KG1 (cell line): ENCODE measurements at places on chromosomes 3 and 15.

DNA sequence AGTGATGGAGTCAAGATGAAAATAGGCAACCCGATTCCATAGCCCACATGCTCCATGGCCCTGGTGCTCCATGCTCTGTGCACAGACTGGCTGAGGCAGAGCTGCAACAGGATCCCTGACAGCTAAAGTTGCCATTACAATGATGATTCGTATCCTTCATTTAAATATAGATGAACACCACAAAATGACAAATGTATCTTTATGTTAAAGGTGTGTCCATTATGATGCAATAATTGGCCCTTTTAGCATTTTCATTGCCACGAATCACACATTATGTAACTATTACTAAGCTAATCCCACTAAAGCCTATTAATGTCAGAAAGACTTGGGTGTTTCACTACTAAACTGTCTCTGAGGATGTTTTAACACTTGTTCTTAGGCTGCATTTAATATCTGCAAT is 270.2 kb upstream of the THBS1 start:
- no peak for DNase-seq

DNA sequence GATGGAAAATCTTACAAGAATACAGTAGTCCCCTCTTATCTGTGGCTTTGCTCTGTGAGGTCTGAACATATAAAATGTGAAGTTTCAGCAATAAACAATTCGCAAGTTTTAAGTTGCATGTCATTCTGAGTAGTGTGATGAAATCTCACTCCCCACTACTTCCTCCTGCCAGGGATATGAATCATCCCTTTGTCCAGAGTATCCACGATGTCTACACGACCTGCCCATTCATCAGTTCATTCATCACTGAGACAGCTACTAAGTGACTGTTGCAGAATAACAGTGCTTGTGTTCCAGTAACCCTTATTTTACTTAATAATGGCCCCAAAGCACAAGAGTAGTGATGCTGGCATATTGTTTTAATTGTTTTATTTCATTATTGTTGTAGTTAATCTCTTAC is 489.2 kb upstream of the UBE2E2 start:
- DNase-seq = no peak

DNA sequence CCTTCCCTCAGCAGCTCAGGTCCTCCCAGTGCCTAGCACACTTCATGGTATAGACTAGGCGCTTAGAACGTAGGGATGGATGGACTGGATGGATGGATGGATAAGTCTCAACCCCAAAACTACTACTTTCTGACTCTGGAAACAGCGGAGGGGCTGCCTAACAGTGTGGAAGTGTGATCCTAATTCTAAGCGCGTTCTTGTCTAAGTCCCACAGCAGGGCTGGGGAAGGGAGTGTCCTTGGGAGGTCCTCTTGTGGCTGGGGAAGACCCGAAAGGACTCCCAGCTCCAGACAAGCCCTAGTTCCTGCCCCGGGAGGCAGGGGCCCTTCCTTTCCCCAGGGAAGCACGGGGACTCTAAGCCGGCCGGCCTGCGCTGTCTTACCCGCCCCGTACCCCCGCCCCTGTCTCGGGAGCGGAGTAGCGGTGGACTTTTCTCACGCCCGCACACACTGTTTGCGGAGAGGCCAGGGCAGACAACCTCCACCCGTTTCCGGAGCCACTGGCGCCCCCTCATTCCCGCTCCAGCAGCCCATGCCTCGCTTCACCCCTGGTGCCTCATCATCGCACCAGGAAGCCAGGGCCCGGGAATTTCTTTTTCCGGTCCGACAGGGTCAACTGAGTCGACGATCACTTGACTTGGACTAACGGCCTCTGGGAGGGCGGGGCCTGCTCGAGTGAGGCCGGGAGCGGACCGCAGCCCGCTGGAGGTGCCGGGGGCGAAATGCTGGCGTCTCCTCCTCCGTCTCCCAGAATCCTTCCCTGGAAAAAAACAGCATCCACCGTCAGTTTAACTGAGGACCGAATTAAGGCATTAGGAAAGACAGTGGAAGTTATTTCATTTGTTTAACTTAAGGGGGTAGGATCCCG is 133.3 kb downstream of the TBC1D2B start:
- DNase-seq = no peak

GRCh38 chr3:95459706-95460105 is 1354.7 kb upstream of the EPHA6 start:
- DNase-seq = no peak

DNA sequence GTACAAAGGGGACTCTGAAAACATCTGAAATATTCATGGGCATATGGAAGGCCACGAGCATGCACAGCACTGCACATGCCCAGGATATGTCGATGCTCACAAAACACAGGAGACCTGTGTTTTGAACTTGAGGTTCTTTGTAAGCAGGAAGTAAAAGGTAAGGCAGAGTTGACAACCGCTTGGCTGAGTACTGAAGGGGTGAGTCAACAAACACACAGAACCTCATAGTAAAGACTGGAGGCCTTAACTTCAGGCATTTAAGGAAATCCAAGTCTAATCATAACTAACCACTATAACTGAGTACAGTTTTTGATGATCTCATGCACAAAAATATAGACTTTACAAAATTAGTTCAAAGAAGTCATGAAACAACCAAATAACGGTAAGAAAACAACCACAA is 80.6 kb downstream of the MYO9A start:
- no peak for DNase-seq

- no peak for DNase-seq
Measured at GRCh38 chr3:37598808-37599581, 262.7 kb upstream of the CTDSPL start.

- no peak for DNase-seq
Measured at GRCh38 chr15:98719137-98719740, 70.9 kb downstream of the IGF1R start.
